SK-N-SH (cell line): ENCODE measurements at places on chromosomes 2 and 18. TPM values are rescaled to one million over a fixed set of nuclear protein-coding genes. Genes with fewer than 3 reads are reported as not detected.

Gene ACMSD
- polyA plus RNA-seq = not detected in 2 replicates

Gene RHOB
- polyA plus RNA-seq = 43.5 and 50.3 TPM in 2 replicates

Gene ALLC
- polyA plus RNA-seq = 0.08 TPM in 1 of 2 replicates, not detected in the other

DNA sequence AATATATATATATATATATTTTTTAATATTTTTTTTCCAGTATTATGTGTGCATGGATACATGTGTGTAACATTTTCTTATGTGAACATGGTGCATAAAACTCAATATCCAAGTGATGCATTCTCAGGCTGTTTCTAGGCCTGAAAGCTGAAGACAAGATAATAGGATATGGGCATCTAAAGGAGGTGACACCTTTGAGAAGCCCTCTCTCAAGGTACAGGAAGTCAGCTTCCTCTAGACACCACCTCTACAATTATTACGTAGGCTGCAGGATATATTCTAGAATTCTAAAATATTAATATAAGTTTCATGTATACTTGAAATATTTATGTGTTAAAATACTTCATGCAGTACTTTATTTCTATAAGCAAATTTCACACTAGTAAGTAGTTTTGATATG, 327.5 kb downstream of the PTPRM start:
- H3K4me1 ChIP-seq = no peaks in the 10 kb centered on the region
- H3K36me3 ChIP-seq = no peaks in the 10 kb centered on the region
- DNase-seq = no peak
- no peaks in the 10 kb centered on the region for H3K27me3 ChIP-seq
- H3K4me3 ChIP-seq = no peak overlapping the region

DNA sequence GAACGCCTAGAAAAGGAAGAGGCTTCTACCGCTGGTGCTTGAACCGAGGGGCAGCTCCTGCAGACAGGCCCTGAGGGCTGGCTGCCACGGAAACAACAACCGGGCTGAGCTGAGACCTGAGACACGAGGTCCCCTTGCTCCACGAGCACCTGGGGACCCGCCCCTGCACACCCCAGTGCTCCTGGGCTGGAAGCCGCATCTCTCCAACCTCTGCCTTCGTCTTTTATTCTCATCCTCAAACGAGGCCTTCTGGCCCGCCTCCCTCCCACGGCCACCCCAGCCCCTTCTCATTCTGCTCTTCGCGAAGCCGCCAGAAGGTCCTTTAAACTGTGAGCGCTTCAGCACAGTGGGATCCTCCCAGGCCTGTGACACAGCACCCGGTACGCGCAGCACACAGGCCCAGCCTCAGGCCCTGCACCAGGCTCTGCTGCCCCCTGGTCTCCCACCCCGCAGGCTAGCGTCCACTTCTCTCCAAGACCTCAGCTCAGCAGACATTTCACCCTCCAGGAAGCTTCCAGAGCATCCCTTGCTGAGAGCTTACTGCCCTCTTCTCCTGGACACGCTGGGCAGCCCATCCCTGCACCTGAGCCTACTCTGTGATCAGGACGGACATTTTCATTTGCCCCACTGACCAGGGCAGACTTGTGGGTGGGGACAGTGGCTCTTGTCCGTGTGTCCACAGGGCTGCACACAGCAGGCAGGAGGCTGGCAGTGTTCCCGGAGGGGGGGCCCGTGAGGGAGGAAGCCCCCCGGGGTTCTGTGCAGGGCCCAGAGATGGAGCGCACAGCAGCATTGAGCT, 149.7 kb downstream of the PXDN start:
- H3K36me3 ChIP-seq = no peaks in the 10 kb centered on the region
- H3K27me3 ChIP-seq = no peaks in the 10 kb centered on the region
- no peak for DNase-seq
- H3K4me1 ChIP-seq = peaks cover 51% of the 10 kb centered on the region; the same call in 1 of the 2 replicates

DNA sequence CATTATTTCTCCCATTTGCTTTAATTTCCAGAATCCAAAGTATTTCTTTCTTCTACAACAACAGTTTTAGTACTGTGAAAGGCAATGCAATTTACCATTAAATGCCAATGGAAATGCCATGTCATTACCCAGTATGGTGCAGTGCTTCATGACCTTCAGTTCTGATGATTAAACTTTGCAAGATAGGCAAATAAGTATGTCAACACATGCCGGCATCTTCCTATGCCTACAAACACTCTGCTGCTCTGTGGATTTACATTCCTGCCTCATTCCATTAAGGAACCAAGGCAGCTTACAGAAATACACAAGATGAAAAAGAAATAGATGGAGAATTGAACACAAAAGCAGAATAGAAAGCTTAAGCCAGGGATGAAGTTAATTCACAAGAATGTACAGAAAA, 52.7 kb upstream of the PROKR1 start:
- no peaks in the 10 kb centered on the region for H3K36me3 ChIP-seq
- H3K4me3 ChIP-seq = no peak overlapping the region
- no peak overlapping the region for H3K27ac ChIP-seq
- H3K27me3 ChIP-seq = no peaks in the 10 kb centered on the region

DNA sequence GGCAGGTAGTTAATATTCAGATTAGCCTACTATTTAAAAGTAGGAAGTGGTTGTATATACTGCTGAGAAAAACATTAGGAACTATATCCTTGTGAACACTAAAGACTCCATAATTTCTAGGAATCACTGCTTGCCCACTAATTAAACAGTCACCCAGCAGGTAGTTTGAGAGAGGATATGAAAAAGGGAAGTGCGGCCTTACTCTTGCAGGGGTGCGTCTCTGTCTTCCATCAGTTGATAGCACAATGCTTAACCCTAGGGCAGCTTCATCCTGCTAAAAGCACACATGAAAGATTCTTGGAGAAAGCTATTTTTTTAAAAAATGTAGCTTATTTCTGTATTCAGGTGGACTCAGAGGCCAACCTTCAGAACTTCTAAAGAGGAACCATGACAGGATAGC, 53.1 kb upstream of the ATP5MC3 start:
- H3K4me1 ChIP-seq = no peaks in the 10 kb centered on the region
- 0 out of 2 replicates have a peak, but pooled peaks cover 4% of the 10 kb centered on the region for H3K27me3 ChIP-seq
- no peak for DNase-seq
- no peaks in the 10 kb centered on the region for H3K36me3 ChIP-seq
- H3K4me3 ChIP-seq = no peak overlapping the region
- no peak overlapping the region for H3K27ac ChIP-seq
